ENCODE measurements at places on chromosomes 4 and X.

- no peak for DNase-seq
Measured at GRCh38 chrX:102604327-102604726, 5.0 kb downstream of the ARMCX5 start.

DNA sequence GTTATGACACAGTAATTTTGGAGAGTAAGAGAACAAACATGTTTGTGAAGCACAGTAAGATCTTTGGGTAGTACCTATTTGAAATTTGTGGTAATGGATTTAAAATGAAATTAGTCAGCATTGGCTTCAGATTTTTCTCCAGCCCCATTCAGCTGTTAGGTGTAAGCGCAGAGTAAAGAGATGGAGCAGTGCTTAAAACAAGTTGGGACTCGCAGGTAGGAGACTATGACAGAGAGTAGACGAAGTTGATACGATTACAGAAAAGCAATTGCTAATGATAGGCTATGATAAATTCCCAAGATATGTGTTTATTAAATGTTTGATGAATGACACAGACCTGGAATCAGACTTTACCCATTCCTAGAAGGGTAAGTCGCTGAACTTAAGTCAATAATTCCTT lies 72.6 kb downstream of the CHIC2 start:
- DNase-seq, result no peak

- DNase-seq, result no peak
Measured at GRCh38 chr4:48509543-48509942, 19.5 kb downstream of the ZAR1 start.

- DNase-seq, result no peak
Measured at GRCh38 chr4:10033191-10033881, 12.0 kb upstream of the SLC2A9 start.
